T-cell (primary cell): ENCODE measurements at places on chromosomes 3 and 15.

DNA sequence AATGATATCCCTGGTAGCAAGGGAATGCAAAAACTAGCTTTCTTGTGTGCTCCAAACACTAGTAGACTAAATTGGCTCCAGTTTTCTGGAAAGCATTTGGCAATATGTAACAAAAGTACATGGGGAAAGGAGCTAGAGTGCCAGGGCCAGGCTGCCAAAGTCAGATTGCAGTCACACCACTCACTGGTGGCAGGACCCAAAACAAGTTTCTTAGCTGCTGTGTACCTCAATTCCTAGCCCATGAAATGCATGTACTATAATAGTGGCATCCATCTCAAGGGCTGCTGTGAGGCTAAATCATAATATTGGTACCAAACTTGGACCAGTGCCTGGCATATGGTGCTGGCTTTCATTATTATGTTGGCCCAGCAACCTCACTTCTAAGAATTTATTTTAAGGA, 49.3 kb downstream of the CLDN18 start:
- DNase-seq: no peak
- H3K36me3 ChIP-seq: no peaks in the 10 kb centered on the region
- no peaks in the 10 kb centered on the region for H3K27me3 ChIP-seq
- no peak overlapping the region for H3K4me3 ChIP-seq
- no peak overlapping the region for H3K27ac ChIP-seq
- no peaks in the 10 kb centered on the region for H3K4me1 ChIP-seq

DNA sequence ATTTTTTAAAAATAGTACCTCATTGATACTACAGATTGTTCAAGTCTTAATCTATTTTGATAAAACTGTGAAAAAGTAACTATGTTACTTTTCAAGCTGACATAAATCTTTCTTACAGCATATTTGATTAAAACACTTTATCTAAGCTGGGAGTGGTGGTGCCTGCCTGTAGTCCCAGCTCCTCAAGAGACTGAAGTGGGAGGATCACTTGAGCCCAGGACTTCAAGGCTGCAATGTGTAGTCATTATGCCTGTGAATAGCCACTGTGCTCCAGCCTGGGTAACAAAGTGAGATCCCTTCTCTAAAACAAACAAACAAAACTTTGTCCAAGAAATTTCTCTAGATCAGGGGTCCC, 59.6 kb upstream of the NEDD4 start:
- H3K4me1 ChIP-seq: no peaks in the 10 kb centered on the region
- H3K4me3 ChIP-seq: no peak overlapping the region
- H3K27me3 ChIP-seq: no peaks in the 10 kb centered on the region
- H3K27ac ChIP-seq: no peak overlapping the region
- no peak for DNase-seq
- no peaks in the 10 kb centered on the region for H3K36me3 ChIP-seq

GRCh38 chr3:193548406-193548805, 6.3 kb downstream of the ATP13A4 start:
- H3K36me3 ChIP-seq: no peaks in the 10 kb centered on the region
- no peaks in the 10 kb centered on the region for H3K27me3 ChIP-seq
- H3K4me1 ChIP-seq: no peaks in the 10 kb centered on the region
- DNase-seq: no peak
- no peak overlapping the region for H3K4me3 ChIP-seq
- no peak overlapping the region for H3K27ac ChIP-seq

GRCh38 chr3:51934991-51935885, 6.5 kb downstream of the RRP9 start:
- no peaks in the 10 kb centered on the region for H3K4me1 ChIP-seq
- no peak for DNase-seq
- no peak overlapping the region for H3K4me3 ChIP-seq
- H3K27me3 ChIP-seq: no peaks in the 10 kb centered on the region
- H3K27ac ChIP-seq: no peak overlapping the region

DNA sequence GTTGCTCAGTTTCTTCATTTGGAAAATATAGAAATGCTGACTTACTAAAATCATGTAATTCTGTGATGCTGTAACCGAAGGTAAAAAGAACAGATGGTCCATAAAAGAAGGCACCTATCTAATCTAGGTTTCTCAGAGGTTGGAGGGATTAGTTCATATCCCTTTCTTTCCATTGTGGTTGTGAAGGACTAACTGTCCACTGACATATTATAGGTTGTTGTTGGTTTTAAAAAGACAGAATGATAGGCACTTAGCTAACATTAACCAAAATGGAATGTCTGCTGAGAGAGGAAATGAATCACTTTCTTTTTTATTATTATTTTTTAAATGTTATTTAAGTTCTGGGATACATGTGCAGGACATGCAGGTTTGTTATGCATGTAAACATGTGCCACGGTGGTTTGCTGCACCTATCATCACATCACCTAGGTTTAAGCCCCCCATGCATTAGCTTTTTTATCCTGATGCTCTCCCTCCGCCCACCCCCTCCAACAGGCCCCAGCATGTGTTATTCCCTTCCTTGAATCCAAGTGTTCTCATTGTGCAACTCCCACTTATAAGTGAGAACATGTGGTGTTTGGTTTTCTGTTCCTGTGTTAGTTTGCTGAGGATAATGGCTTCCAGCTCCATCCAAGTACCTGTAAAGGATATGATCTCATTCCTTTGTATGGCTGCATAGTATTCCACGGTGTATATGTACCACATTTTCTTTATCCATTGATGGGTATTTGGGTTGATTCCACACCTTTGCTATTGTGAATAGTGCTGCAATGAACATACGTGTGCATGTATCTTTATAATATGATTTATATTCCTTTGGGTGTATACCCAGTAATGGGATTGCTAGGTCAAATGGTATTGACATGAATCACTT, 45.8 kb downstream of the ALDH1A2 start:
- no peak for DNase-seq
- H3K4me1 ChIP-seq: no peaks in the 10 kb centered on the region
- no peaks in the 10 kb centered on the region for H3K36me3 ChIP-seq
- H3K27me3 ChIP-seq: peaks cover 2% of the 10 kb centered on the region
- no peak overlapping the region for H3K4me3 ChIP-seq
- no peak overlapping the region for H3K27ac ChIP-seq

GRCh38 chr3:114732353-114732752, 414.7 kb downstream of the ZBTB20 start:
- no peak overlapping the region for H3K27ac ChIP-seq
- no peaks in the 10 kb centered on the region for H3K4me1 ChIP-seq
- DNase-seq: no peak
- H3K36me3 ChIP-seq: no peaks in the 10 kb centered on the region
- no peaks in the 10 kb centered on the region for H3K27me3 ChIP-seq

- no peak overlapping the region for H3K4me3 ChIP-seq
- H3K36me3 ChIP-seq: no peaks in the 10 kb centered on the region
- no peak for DNase-seq
- H3K4me1 ChIP-seq: no peaks in the 10 kb centered on the region
- H3K27ac ChIP-seq: no peak overlapping the region
- peaks cover 18% of the 10 kb centered on the region for H3K27me3 ChIP-seq
These were observed 44.6 kb upstream of the POU1F1 start for GRCh38 chr3:87320756-87321626.

DNA sequence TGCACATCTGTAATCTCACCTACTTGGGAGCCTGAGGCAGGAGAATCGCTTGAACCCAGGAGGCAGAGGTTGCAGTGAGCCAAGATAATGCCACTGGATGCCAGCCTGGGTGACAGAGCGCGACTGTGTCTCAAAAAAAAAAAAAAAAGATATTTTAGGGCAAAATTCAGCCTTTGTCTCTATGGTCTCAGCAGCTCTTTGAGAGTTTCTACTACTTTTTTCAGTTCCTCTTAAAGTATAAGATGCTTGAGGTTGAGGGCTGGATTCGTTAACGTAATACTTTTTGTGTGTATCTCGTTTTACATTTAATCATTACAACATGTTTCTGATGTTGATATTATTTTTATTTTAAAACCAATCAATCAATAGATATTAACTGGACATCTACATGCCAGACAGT, 381.2 kb upstream of the TBL1XR1 start:
- H3K27me3 ChIP-seq: no peaks in the 10 kb centered on the region
- no peaks in the 10 kb centered on the region for H3K36me3 ChIP-seq
- H3K4me1 ChIP-seq: no peaks in the 10 kb centered on the region
- H3K27ac ChIP-seq: no peak overlapping the region
- no peak for DNase-seq

DNA sequence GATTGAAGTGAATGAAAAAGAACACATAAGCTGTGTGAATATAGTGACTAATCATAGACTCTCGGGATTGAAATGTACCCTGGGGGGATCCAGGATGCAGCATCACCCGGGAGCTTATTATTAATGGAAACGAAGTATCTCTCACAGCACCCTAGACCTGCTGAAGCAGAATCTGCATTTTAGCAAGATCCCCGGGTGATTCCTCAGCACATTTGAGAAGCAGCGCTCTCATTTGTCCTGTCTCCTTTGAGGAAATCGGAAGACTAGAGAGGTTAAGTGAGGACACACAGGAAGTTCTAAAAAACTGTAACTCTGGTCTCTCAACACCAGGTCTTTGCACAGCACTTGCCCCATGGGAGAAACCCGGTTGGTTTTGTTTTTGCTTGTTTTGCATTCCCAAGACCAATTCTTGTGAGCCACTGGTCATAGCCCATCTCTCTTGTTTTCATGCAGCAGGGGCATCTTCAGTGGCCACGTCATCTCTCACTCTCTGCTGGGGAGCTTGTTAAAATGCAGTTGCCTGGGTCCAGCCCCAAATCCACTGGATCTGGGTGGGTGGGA, 30.2 kb downstream of the ZNF710 start:
- no peaks in the 10 kb centered on the region for H3K36me3 ChIP-seq
- H3K4me1 ChIP-seq: peaks cover 47% of the 10 kb centered on the region
- H3K27me3 ChIP-seq: no peaks in the 10 kb centered on the region
- H3K27ac ChIP-seq: no peak overlapping the region

DNA sequence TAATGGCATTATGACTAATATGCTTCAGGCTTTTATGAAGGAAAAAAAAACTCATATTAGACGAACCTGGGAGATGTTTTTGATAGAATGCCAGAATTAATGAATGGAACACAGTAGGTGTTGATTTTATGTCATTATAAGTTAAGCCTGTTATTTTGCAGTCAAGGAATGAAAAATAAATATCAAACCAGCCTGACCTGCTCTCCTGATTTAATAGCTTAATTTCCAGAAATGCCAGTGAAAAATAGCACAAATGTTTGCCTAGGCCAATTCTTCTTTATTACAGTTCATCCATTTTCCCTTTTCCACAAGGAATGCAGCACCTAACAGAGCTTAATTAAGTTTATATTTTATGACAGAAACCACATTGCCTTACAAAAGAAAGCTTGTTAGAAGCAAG, 292.0 kb downstream of the TBL1XR1 start:
- no peaks in the 10 kb centered on the region for H3K36me3 ChIP-seq
- DNase-seq: no peak
- H3K4me1 ChIP-seq: no peaks in the 10 kb centered on the region

GRCh38 chr3:141647562-141647915, 90.6 kb upstream of the RNF7 start:
- no peak overlapping the region for H3K27ac ChIP-seq
- peaks cover 4% of the 10 kb centered on the region for H3K27me3 ChIP-seq
- no peaks in the 10 kb centered on the region for H3K36me3 ChIP-seq
- no peak overlapping the region for H3K4me3 ChIP-seq

- peaks cover 3% of the 10 kb centered on the region for H3K4me1 ChIP-seq
- no peaks in the 10 kb centered on the region for H3K27me3 ChIP-seq
- H3K27ac ChIP-seq: no peak overlapping the region
- DNase-seq: no peak
- peaks cover 5% of the 10 kb centered on the region for H3K36me3 ChIP-seq
These were observed 23.9 kb downstream of the ZBED2 start for GRCh38 chr3:111571282-111571681.

- no peak overlapping the region for H3K27ac ChIP-seq
- DNase-seq: no peak
- no peaks in the 10 kb centered on the region for H3K36me3 ChIP-seq
- H3K4me1 ChIP-seq: no peaks in the 10 kb centered on the region
- H3K4me3 ChIP-seq: no peak overlapping the region
- no peaks in the 10 kb centered on the region for H3K27me3 ChIP-seq
These were observed 16.7 kb upstream of the BFSP2 start for GRCh38 chr3:133383175-133383574.

GRCh38 chr15:72785841-72786240, 2.3 kb upstream of the ADPGK start:
- no peaks in the 10 kb centered on the region for H3K27me3 ChIP-seq
- H3K27ac ChIP-seq: peak overlapping the region; percentile 91
- H3K4me1 ChIP-seq: peaks cover 42% of the 10 kb centered on the region
- H3K4me3 ChIP-seq: no peak overlapping the region
- DNase-seq: no peak

- peaks cover 14% of the 10 kb centered on the region for H3K27me3 ChIP-seq
- no peaks in the 10 kb centered on the region for H3K4me1 ChIP-seq
- no peak overlapping the region for H3K27ac ChIP-seq
- DNase-seq: no peak
These were observed 103.4 kb upstream of the SELENOK start for GRCh38 chr3:53994986-53995603.

- no peak overlapping the region for H3K4me3 ChIP-seq
- no peaks in the 10 kb centered on the region for H3K36me3 ChIP-seq
- DNase-seq: no peak
- peak overlapping the region; percentile 91 for H3K27ac ChIP-seq
- peaks cover 36% of the 10 kb centered on the region for H3K4me1 ChIP-seq
These were observed 103.9 kb downstream of the SNRK start for GRCh38 chr3:43390255-43390588.

- no peak overlapping the region for H3K4me3 ChIP-seq
- DNase-seq: peak; percentile 68
These were observed 24.0 kb downstream of the LTF start for GRCh38 chr3:46440531-46441294.

DNA sequence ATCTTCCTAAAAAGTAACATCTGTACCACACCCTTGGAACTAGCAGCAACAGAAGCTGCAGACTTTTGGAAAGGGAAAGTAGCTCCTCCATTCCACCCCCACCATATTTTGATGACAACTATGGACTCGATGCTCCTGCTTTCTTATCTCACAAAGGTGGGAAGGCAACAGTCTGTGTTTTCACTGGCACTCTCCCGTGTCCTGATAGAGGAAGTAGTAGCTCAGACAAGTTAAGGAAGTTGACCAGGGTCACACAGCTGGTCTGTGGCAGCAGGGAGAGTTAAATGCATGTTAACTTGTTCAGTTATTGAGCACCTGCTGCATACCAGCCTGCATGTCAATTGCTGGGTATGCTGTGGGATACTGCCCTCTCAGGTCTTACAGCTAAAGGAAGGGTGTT, 33.1 kb downstream of the BHLHE40 start:
- peaks cover 45% of the 10 kb centered on the region for H3K4me1 ChIP-seq
- H3K27me3 ChIP-seq: peaks cover 3% of the 10 kb centered on the region
- no peak overlapping the region for H3K4me3 ChIP-seq
- H3K36me3 ChIP-seq: no peaks in the 10 kb centered on the region
- DNase-seq: no peak
- H3K27ac ChIP-seq: no peak overlapping the region

DNA sequence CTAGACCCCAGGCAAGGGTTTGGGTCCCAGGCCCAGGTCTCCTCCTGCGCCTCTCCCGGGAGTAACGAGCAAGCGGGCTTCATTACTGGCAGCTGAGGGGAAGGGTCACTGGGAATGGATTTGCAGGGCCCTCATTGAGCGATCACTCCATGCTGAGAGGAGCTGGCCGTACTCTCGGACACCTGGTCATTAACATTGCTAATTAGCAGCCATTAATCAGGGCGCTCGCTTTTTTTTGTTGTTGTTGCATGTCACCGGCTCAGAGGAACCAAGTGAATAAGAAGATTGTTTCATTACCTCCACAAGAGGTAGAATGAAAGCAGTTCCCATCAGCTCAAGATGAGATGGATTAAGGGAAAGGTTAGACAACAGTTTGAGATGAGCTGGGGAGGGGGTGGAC, 293.0 kb upstream of the ATP11B start:
- H3K4me3 ChIP-seq: no peak overlapping the region
- H3K27me3 ChIP-seq: peaks cover under 1% of the 10 kb centered on the region
- no peak for DNase-seq
- H3K4me1 ChIP-seq: no peaks in the 10 kb centered on the region

GRCh38 chr3:48518069-48518468, 14.1 kb upstream of the SHISA5 start:
- no peaks in the 10 kb centered on the region for H3K27me3 ChIP-seq
- H3K4me1 ChIP-seq: peaks cover 70% of the 10 kb centered on the region
- no peaks in the 10 kb centered on the region for H3K36me3 ChIP-seq
- no peak overlapping the region for H3K4me3 ChIP-seq
